ENCODE measurements at places on chromosomes 7 and 10. TPM values are rescaled to one million over a fixed set of nuclear protein-coding genes. Genes with fewer than 3 reads are reported as not detected.
A peak's percentile ranks its signal among the peaks of the same experiment; 100 is the strongest.

IGF2BP3 gene
- polyA plus RNA-seq = 70.5 TPM

- DNase-seq = no peak
Measured at GRCh38 chr7:145718129-145718528, 398.5 kb upstream of the CNTNAP2 start.

- no peak for DNase-seq
Measured at GRCh38 chr10:48473704-48474103, 131.2 kb downstream of the ARHGAP22 start.

ANXA8L1 gene
- not detected for polyA plus RNA-seq

ZNF736 gene
- 19.3 TPM for polyA plus RNA-seq

DNA sequence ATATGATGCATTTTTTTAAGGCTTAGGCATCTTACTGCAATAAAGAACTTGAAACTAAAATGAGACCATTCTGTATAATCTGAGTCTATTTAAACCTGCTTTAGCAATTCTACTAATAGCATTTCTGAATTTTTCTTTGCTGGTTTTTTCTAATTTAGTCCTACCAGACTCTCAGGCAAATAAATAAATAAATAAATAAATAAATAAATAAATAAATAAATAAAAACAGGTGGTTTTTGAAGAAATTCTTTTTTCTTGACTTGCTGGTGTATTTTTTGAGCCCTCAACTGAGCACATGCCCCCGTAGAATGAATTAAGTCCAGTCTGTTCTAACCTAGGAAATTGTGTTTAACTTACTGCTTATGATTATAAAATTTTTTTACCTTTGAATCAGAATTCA is 134.7 kb upstream of the FOXP2 start:
- DNase-seq = no peak

AFAP1L2 gene
- 48.1 TPM for polyA plus RNA-seq

DNA sequence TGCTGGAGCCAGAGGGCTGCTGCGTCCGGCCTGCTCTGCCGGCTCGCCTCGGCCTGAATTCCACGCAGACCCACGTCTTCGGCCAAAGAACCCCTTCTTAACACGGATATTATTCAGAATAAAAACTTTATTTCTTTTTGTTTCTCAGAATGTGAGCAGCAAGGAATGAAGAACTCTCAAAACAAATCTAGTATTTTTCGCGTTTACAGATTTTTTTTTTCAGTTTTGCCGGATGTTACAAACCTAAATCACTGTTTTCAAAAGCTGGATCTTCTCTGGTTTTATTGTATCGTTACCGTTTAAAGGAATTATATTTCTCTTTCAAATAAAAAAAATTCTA is 4.4 kb upstream of the HOXA2 start:
- DNase-seq = no peak

GIMAP7 gene
- 7.6 TPM for polyA plus RNA-seq

DNA sequence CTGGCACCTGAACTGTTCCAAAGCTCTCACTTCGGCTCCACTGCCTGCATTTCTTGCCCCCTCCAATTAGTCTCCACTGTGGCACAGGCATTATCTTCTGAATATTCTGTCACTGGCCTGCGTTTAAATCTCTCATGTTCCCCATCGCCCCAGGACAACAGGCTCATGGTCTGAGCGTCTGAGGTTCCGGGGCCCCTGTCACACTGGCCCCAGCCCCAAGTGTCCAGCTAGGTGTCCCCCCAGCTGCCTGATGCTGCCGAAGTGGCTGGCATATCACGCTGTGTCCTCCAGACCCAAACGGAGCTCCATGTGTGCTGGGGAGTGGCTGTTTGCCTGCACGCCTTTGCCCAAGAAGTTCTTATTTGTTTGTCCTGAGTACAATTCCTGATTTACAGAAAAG is 135.4 kb downstream of the TACC2 start:
- DNase-seq = no peak

ZNF722 gene
- polyA plus RNA-seq = not detected

DNA sequence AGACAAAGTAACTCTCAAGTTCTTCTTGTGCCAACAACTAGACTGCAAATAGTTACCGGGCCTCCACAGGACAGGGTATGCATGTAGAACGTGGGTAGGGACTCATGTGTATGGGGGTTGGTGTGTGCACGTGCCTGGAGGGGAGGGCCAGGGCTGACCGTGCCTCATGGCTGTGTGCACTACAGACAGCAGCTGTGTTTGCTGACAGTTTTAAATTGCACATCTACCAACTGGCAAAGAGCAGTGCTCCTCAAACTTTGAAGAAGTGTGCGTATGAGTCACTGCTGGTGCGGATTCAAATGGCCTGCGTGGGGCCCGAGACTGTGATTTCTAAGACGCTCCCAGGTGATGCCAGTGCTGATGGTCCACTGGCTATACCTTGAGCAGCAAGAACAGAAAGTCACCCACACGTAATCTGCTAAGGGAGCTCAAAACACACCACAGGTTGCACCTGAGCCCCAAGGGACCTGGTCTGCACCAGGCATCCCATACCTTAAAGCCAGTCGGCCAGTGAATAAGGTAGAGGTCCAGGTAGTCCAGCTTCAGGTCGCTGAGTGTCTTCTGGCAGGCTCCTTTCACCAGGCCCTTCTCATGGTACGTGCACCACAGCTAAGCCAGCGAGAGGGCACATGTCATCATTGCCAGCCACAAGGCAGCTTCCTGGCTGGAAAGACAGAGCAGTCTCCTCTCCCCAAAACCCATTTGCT is 8.5 kb downstream of the AKR1B1 start:
- DNase-seq = no peak

MPP7 gene
- 8.9 TPM for polyA plus RNA-seq

TMEM213 gene
- 43.3 TPM for polyA plus RNA-seq

ZNF33A gene
- 48.4 TPM for polyA plus RNA-seq

GRCh38 chr7:50679218-50680007 is 103.3 kb downstream of the GRB10 start:
- DNase-seq = peak; percentile 16

COBL gene
- polyA plus RNA-seq = 21.5 TPM

GRCh38 chr7:157411580-157411979 is 74.8 kb downstream of the DNAJB6 start:
- no peak for DNase-seq

DNA sequence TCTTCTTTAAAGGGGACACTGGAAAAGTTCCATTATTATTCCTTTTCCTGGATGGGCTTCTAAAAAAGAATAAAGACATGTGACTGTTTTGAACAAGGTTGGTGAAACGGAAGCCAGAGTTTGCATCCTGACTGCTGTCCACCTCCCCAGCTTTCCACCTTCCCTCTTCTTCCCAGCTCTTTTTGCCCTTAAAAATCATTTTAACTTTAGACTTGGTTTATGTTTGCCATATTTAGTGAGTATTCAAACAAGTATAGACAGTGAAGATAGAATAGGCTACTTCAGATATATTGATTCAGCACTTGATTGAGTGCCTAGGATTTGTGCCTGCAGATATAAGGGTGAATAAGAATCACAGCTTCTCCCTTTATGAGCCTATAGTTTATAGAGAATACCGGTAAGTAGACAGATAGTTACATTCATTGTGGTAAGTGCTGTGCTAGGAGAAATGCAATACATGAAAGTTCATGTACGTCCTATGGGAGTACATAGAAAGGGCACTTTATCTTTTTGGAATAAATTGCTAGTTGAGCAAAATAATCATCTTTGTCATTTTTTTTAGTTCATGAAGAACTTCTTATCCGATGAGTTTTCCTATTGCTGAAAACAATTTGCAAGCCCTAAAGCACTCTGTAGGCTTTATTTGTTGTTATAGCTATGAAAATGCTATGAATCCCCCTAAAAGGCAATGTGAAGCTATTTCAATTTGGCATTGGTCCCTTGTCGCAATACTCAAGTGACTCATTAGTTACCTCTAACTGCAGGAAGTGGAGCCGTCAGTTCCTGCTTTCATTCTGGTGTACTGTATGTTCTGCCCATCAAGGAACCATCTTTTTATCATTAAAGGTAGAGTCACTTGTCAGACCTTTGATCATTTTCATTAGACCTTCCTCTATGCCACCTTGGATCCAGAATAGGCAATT is 57.2 kb upstream of the STRIP2 start:
- no peak for DNase-seq

WNT8B gene
- 0.68 TPM for polyA plus RNA-seq

TEX36 gene
- not detected for polyA plus RNA-seq

DNA sequence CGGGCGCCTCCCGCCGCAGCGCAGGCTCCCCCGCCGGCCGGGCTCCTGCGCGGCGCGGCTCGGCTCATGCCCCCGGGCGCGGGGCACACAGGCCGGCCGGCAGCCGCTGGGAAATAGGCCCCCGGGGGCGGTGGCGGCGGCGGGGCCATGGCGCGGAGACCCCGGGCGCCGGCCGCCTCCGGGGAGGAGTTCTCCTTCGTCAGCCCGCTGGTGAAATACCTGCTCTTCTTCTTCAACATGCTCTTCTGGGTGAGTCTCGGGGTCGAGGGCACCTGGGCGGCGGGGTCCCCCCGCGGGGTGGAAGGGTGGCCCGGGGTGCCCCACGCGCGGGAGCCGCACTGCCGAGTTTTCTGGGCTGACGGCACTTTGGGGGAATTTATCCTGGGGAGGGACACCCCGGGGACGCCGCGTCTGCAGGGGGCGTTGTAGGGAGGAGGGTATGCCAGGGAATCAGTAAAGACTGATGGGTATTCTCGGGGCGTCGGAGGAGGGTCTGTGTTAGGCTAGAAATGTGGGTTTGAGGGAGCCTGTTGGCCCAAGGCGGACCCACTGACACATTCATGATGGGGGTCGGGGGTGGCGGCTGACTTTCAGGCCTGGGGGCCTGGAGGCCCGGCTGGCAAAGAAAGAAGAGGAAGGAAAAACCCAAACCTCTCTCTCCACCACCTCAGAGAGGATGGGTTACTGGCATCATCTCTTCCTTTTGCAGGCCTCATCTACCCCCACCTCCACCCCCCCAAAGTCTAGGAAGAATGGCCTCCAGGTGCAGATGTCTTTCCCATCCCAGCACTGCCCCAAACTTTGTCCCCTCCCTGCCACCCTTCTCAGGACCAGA is 544 bp downstream of the TSPAN33 start:
- DNase-seq = no peak

DNA sequence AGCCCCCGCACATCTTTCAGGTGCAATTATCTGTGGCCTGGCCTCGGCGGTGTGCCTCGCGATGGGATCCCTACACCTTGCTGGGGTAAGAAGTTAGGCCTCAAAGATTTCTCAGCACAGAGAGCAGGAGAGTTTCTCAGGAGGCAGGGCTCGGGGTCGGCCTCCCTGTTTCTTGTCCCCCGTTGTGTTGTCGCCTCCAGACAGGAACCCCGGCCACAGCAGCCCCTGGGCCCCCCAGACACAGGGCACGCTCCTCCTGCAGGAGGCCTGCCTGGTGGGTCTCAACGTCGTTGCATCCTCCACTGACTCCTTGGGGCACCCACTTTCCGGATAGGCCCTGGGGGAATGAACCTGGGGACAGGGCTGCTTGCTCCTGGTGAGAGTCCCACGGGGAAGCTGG is 229.1 kb upstream of the SHH start:
- no peak for DNase-seq

DNA sequence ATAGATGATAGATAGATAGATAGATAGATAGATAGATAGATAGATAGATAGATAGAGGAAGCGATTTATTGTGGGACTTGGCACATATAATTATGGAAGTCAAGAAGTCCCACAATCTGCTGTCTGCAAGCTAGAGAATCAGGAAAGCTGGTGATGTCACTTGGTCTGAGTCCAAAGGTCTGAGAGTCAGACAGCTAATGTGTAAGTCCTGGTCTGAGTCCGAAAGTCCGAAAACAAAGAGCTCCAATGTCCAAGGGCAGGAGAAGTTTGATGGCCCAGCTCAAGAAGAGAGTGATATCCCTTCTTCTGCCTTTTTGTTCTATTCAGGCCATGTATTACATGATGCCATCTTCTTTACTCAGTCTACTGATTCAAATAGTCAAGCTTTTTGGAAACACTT is 53.8 kb upstream of the TCF7L2 start:
- DNase-seq = no peak

GRCh38 chr10:102460836-102461186 is 9.5 kb upstream of the C10orf95 start:
- no peak for DNase-seq

DNA sequence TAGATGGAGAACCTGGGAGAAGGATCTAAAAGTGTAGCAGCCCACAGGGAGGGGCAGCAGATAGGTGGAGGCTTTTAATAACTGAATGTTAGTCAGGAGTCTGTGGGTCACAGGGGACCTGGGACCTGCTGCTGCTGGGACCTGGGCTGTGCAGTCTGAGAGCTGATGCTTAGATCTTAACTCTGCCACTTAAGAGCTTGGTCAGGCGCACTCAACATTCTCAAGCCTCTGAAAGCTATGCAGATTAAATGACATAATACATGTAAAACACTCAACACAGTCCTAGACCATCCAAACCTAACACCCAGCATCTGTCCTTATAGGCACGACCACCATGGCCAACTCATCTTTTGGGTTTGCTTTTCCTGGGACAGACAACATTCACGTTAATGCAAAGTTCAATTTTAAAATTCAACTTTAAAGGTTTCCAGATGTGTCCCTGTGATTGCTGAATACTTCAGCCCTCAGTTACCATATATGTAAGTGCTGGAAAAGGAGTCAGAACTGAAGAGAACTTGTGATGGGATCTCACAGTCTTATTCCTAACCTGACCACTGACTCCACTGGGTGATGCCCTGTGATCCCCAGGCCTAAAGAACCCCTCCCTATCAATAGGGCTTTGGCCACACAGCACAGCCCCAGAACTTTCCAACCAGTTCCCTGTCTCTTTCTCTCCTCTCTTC is 321.0 kb downstream of the PLXNA4 start:
- DNase-seq = no peak

GIMAP5 gene
- 7.0 TPM for polyA plus RNA-seq

ASB15 gene
- 1.0 TPM for polyA plus RNA-seq

IL15RA gene
- 2.0 TPM for polyA plus RNA-seq

DNA sequence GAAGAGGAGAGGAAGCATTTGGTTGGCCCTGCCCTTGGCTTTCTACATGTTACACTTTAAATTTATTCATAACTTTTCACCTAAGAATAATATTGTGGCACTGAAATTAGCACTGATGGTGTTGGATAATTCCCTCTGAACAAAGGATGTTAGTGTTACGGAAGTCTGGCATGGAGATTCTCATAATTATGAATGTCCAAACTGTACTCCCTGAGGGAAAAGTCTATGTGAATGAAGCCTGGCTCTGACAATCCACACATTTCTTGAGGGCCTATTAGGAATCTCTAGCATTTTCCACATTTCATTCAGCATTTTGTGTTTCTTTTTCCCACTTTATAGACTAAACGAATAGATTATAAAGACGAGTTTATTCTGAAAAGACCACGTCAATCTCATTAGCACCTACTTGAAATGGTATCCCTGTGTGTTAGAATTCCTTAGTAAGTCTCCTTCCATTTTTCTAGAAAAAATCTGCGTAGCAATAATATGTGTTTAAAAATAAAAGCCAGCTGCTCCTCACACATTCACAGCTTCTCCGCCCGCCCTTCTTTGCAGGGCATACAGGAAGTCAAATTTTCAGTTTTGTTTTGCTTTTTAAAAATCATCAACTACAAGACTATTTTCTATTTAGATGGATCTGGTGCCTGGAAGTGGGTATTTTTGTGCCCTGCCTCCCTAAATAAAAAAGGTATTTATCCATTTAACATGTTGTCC is 131.8 kb upstream of the PALS2 start:
- no peak for DNase-seq

RNF32 gene
- polyA plus RNA-seq = 1.1 TPM
